Omental fat pad (tissue), 4 donors: ENCODE measurements at places on chromosomes 16 and 17. TPM values are rescaled to one million over a fixed set of nuclear protein-coding genes. Genes with fewer than 3 reads are reported as not detected.

GRCh38 chr16:53058441-53058840 lies 3.6 kb downstream of the CHD9 start:
- no peak for DNase-seq

GRCh38 chr16:67927131-67927941 lies 4.3 kb downstream of the CTRL start:
- DNase-seq: no peak

GRCh38 chr16:2881783-2882649 lies 999 bp upstream of the FLYWCH2 start:
- DNase-seq: no peak

DNA sequence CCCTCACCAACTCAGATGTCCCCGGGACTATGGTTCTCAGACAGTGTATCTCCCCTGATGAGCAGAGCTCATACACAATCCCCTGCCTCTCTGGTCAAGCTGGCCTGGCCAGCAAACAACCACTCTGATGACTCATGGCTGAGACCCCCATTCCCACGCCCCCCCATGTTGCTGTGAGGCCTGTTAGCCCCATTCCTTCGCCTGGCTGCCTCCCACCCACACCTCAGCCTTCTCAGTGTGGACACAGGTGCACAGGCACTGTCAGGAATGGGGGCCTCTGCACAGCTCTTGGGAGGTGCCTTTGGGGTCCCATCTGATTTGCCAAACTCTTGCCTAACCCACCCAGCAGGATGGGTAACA lies 80.2 kb downstream of the CNGB1 start:
- no peak for DNase-seq

DNA sequence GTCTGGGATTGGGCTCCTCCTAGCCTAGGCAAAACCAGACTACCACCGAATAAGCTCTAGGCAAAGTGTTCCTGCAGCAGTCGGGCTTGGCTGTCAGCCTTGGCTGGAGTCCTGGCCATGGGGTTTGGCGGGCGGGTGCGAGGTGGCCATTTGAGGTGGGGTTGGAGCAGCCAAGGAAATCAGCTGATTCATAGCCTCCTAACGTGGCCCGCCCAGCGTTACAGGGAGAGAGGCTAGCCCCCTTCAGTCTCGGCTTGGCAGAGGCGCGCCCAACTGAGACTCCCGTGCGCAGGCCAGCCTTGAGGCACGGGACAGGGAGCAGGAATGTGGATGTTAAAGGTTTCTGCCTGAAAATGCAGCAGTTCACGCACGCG lies 1.9 kb downstream of the PMP22 start:
- peak; percentile 47 for DNase-seq

GRCh38 chr17:64497565-64498035 lies 746 bp upstream of the POLG2 start:
- no peak for DNase-seq

DNA sequence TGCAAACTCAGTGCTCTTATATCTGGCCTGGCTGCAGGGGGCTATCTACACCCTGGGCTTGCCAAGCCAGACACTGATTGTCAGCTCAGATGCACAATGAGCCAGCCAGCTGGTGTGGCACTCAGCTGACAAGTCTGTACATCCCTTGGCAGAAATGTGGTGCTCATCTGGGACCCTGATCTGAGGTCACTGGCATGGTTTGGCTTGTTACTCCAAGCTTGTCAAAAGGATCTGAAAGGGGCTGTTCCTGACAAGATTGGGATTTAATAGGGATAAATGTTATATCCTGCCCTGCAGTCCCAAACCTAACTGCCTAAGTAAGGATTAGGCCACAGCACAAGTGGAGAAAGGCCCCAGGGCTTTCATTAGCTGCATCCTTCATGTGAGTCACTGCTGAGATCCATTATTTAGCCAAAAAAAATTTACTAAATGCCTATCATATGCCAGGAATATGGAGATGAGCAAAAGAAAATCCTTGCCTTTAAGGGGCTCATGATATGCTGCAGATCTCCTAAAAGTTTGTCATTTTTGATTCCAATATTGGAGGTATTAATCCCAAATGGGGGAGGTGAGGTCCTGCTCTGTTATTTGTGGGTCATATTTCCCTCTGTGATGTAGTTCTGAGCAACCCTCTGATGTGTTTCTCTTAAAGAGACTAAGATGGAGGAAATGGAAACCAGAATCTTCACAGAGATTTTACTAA lies 6.3 kb downstream of the SLC6A2 start:
- no peak for DNase-seq

GRCh38 chr16:10834130-10834529 lies 15.5 kb upstream of the TVP23A start:
- no peak for DNase-seq

- no peak for DNase-seq
Measured at GRCh38 chr16:86826941-86827340, 248.6 kb downstream of the FOXL1 start.

GRCh38 chr17:66507103-66507923 lies 204.9 kb downstream of the PRKCA start:
- no peak for DNase-seq

DNA sequence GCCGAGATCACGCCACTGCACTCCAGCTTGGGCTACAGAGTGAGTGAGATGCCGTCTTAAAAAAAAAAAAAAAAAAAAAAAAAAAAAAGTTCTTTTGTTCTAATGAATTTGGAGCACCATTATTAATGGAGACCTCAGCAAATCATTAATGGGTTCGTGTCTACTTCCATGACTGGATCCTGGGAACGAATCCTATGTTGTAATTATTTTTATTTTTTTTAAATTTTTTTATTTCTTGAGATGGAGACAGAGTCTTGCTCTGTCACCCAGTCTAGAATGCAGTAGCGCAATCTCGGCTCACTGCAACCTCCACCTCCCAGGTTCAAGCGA lies 30.7 kb downstream of the SPOP start:
- no peak for DNase-seq

GRCh38 chr17:48841395-48841831 lies 10.6 kb downstream of the CALCOCO2 start:
- DNase-seq: no peak

DNA sequence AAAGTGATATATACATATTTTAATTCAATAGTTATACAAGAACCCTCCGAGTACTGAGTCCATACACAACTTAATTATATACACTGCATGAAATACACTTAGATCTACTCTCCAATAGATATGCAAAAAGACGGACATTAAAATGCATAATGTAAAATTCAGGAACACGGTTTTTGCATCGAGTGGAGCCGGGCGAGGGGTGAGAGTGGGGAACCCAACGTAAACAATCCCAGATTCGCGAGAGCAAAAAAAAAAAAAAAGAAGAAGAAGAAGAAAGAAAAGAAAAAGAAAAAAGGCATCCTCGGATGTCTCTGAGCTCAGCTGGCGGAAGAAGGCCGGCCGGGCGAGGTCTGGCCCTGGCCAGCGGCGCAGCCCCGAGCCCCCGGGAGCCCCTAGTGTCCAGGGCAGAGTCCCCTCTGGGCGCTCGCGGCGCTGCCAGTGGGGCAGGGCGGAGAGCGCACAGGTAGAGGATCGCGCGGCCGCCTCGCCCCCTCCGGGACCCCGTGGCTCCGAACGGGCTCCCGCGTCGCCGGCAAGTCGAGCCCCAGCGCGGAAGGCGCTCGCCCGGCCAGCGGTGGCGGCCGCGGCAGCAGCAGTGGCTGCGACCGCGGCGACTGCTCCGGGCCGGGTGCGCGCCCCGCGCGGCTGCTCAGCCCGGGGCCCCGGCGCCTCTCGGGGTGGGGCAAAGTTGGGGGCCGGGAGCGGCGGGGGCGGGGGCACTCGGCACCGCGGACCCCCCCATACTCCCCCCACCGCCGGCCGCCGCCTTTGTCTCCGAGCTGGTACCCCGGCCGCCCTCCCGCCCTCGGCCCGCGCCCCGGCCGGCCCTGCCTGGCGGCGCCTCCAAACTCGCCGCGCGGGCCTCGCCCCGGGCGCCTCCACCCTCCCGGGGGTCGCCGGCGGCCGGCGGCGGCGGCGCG lies 9.6 kb upstream of the ZFHX3 start:
- no peak for DNase-seq

- DNase-seq: no peak
Measured at GRCh38 chr16:70738083-70738977, 52.5 kb upstream of the MTSS2 start.

- no peak for DNase-seq
Measured at GRCh38 chr16:19167710-19168370, at the start of gene SYT17. Gene SYT17 (plus strand): TSS chr16:19168240. CDS start chr16:19168647, 407 bp downstream.

GRCh38 chr16:67883872-67884261 lies 818 bp upstream of the NRN1L start:
- peak; percentile 62 for DNase-seq

- no peak for DNase-seq
Measured at GRCh38 chr16:945271-946047, 25.3 kb downstream of the LMF1 start.

DNA sequence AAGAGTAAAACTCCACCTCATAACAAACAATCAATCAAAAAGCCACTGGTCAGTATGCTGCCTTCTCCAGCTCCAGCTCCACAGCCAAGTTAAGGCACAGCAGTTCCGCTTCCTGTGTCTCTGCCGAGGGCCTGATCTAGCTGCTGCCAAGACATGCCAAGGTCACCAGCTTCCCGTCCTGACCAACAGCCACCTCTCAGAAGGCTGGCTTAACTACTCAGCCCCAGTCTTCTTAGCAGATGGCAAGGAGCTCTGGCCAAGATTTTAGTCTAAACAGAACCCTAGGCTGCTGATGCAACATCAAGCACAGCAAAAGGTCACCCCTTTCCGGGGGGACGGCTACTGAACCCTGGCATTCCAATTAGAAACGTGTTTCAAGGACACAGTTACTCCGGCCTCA lies 17.7 kb upstream of the MNT start:
- no peak for DNase-seq

Gene ATP6V0D1
- total RNA-seq: 126 TPM

Gene CCL16
- 0.69 TPM for total RNA-seq

Gene DNAI2
- total RNA-seq: not detected

Gene HOXB1
- not detected for total RNA-seq

Gene HOXB8
- total RNA-seq: 6.2 TPM

Gene TBC1D28
- total RNA-seq: not detected

Gene RNF151
- total RNA-seq: not detected

Gene KRT36
- not detected for total RNA-seq

Gene OTOA
- total RNA-seq: 1.2 TPM

Gene MYADML2
- total RNA-seq: not detected

Gene RND2
- total RNA-seq: 0.36 TPM
